ENCODE measurements at places on chromosomes 7 and 10. TPM values are rescaled to one million over a fixed set of nuclear protein-coding genes. Genes with fewer than 3 reads are reported as not detected.

GRCh38 chr7:87448388-87448787, 27.1 kb downstream of the ABCB4 start:
- no peak for DNase-seq

DNA sequence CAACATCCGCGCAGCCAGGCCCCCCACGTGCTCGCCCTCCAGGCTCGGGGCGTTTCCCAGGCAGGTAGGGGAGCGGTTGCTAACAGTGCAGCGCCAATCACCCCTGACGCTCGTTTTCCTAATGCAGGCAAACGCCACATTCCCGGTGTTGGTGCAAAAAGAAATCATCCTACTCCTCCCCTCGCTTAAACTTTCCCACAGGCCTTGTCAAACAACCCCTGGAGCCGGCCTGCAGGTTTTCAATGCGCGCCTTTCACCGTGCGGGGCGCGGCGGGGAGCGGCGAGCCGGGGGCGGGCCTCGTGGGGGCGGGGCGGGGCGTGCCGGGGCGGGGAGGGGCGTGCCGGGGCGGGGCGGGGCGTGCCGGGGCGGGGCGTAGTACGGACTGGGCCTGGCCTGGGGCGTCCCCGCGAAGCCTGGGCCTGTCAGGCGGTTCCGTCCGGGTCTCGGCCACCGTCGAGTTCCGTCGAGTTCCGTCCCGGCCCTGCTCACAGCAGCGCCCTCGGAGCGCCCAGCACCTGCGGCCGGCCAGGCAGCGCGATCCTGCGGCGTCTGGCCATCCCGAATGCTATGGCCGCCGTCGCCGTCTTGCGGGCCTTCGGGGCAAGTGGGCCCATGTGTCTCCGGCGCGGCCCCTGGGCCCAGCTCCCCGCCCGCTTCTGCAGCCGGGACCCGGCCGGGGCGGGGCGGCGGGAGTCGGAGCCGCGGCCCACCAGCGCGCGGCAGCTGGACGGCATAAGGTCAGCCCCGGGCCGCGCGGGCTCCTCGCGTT, at the start of gene ECHDC3:
TSS of gene ECHDC3 (plus strand) at position 374 of the 770 bp plus-strand sequence. CDS start at position 569, 195 bp downstream.
- DNase-seq: no peak

DNA sequence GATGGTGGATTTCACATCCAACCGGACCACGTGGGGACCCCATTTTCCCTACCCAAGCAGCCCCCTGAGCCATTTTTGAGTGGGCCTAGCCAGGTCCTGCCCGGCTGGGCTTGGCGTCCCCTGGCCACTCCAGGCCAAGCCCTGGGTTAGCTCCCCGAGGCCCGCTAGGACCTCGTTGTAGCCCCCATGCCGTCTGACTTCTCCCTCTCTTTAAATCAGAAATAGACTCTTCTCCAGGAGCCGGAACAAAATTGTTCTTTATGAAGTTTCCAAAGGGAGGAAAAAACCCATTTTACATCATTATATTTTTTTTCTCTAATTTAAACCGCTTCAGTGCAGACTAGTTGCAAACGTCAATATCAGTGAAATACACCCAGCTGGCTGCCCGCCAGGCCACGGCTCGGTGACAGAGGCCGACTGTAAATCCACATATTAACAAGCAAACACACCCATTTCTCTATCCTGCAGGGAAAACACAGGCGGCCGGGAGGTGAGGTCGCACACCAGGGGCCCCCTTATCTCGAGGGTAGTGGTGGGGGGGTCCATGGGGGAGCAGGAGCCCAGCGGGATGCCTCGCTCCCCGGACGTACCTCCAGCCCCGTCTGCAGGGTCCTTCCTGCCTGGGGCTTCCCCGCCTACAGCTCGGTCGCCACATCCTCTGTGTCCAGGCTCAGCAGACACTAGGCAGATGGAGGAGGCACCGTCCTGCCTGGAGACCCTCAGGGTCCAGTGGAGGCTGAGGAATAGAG, 72.7 kb downstream of the ELFN1 start:
- DNase-seq: peak; percentile 32

Gene ARPC1A
- 117 TPM for total RNA-seq

Gene LIPN
- not detected for total RNA-seq

Data from omental fat pad (tissue), 4 donors.